ENCODE measurements at places on chromosomes 3 and 15.

DNA sequence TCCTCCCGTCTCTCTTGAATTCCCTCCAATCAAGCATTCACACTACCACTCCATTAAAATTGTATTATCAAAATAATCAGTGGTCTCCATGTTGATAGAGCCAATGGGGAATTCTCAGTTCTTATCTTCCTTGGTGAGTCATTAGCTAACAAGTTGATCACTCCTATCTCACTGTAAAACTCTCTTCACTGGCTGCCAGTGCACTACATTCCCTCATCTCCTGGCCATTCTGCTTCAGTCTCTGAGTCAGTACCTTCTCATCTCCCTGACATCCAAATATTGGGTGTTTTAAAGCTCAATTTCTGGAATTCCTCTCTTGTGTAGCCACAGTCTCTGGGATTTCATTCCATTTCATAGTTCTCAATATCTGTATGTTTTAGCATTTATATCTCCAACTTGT is 175.2 kb downstream of the ALDH1A2 start:
- peak; percentile 18 for DNase-seq

- DNase-seq = no peak
These were observed 1.3 kb downstream of the PSMD2 start for GRCh38 chr3:184300378-184300720.

GRCh38 chr3:183898028-183898431 is 13.3 kb upstream of the PARL start:
- no peak for DNase-seq

GRCh38 chr3:114848643-114849350 is 298.3 kb downstream of the ZBTB20 start:
- no peak for DNase-seq

GRCh38 chr3:147680837-147681483 is 271.8 kb downstream of the ZIC1 start:
- no peak for DNase-seq

GRCh38 chr15:67991706-67992105 is 62.4 kb upstream of the PIAS1 start:
- no peak for DNase-seq

GRCh38 chr15:66212563-66212921 is 41.0 kb downstream of the MEGF11 start:
- DNase-seq = no peak

DNA sequence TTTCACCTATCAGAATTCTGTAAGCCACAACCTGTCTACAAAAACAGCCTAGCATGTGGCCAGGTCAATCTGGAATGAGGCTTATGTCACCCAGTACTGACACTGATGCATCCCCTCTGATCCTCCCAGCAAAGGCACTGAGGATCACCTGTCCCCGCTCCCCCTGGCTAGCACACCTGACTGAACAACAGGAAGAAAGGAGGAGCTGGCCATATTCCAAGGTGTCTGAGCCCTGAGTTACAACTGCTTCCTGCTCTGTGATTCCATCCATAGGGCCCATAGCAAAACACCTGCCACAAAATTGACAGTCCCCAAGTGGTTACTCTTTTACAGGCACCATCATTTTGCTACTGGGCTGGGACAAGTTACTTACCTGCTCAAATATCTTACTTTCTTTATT is 555.5 kb upstream of the CFAP20DC start:
- DNase-seq = no peak

DNA sequence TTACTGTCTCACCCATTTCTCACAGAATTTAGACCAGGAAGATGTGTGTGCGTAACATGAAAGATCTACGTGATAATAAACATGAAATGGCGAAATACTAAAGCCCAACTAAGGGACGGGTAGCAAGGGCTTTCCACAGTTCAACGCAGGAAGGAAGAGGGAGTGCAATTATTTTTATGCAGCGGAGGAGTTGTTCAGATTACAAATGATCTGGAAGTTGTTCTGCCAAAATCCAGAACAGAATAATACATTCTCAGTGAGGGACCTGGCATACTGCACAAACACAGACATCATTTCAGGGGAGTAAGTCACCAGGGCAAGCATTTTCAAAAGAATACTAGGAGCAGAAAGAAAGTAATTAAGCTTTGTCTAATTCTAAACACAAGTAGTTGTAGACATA is 133.6 kb upstream of the RAP2B start:
- DNase-seq = no peak

- DNase-seq = peak; percentile 91
These were observed 15.7 kb downstream of the KIF9 start for GRCh38 chr3:47266709-47267489.

DNA sequence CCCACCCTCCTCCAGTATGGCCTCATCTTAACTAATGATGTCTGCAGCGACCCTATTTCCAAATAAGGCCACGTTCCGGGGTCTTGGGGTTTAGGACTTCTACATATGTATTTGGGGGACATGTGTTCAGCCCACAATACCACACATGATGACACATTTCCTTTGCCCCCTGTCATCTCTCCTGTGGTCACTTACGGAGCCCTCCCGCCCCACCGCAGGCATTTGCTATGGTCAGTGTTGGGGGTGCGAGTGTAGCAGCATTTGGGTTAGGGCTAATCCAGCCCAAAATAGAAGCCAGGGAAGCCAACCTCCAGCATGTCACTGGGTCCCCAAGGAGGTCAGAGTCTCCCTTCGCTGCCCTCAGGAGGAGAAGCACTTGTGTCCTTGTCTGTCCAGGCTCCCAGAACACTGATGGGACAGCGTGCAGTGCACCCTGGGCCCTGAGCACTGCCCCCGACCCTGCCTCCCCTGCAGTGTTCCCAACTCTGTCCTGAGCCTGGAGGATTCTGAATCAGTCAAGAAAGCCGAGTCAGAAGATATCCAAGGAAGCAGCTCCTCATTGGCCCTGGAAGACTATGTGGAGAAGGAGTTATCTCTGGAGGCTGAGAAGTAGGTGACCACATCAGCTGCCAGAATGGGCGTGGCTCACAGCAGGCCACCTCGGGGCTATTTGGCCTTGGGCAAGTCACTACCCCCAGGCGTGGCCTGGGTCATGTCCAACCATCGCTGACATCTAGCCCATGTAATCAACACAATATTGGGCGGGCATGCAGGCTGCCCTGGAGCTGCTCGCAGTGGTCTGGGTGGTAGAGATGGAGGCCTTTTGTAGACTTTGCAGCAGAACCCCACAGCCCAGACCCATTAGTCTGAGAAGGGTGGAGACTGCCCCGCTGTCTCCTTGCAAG is 46.9 kb upstream of the FGD5 start:
- DNase-seq = no peak
